Right lobe of liver (tissue), 6 donors: ENCODE measurements at places on chromosomes 3 and 15.

DNA sequence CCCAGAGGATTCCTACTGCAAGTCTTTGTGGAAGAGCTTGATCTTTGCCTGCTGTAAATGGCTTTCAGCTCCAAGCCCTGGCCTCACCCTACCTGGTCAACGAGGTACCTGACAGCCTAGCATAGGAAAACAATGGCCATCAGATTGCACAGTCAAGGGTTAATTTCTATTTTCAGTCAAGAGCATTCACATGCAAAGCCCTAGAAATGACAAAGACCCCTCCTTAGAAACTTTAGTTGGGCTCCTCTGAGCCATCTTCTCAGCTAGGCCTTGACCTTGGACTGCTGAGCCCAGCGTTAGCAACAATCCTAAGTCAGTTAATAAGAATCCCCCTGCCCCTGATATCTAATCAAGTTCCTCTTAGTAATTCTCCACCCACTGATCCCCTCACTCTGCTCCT is 18.5 kb downstream of the MESD start:
- no peak for DNase-seq

GRCh38 chr15:34246276-34246976 is 21.6 kb downstream of the EMC4 start:
- DNase-seq: no peak

GRCh38 chr3:176807938-176808337 is 389.3 kb downstream of the TBL1XR1 start:
- no peak for DNase-seq

- no peak for DNase-seq
These were observed 146.7 kb upstream of the THBS1 start for GRCh38 chr15:39434163-39434562.

DNA sequence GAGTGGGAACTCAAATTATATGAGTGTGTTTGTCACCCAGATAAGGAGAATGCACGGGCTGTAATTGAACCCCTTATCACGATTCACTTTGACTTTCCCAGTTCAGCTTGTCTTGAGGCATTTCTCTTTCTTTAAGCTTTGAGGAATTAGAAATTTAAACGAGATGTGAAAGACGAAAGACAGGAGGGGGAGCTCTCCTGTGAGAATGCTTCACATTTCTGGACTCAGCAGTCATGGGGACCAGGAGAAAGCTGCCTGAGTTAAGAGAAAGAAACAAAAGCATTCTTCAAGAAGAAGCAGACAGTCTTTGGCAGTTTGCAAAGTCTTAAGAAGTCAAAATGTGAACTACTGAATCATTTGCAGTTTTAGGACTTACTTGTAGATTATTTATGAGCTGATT is 205.6 kb downstream of the NECTIN3 start:
- no peak for DNase-seq

DNA sequence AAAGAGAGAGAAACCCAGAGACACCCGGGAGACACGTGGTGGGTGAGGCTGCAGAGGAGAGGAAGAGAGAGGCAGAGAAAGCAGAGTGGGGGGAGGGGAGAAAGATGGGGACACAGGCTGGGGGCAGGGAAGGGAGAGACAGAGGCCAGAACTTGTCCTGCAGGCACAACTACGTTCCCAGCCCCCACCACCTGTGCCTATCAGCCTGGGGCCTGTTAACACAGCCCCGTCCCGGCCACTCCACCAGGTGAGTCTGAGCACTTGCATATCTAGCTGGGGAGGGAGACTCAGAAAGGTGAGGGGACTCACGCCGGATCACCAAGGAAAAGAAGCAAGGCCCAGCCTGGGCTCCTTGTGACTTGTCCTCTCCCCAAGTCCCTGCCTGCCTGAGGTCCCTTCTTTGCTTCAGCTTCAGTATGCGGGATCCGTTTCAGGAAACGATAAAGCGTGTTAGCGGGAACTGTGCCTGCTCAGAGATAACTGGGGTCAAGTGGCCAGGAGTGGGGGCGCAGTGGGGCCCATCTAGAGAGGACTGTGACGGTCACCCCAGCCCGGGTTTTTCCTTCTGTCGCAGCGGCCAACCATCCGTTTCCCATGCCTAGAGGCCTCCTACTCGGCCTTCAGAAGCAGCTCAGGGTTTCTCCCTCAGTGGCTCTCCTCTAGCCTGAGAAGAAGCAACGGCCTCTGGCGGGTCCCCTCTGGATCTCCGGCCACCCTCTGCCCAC is 10.3 kb downstream of the LINGO1 start:
- DNase-seq: no peak

DNA sequence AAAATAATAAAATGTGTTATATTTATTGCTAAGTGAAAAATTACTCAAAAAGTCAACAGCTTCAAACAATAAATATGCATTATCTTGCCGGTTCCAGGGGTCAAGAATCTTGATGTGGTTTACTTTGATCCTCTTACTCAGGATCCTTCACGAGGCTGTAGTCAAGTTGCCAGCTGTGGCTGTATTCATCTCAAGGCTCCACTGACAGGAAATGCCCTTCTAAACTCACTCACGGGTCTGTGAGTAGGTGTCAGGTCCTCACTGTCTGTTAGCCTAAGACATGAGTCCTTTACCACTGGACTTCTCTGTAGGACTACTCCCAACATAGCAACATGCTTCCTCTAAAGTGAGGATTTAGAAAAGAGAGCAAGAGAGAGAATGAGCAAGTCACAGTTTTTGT is 983.0 kb downstream of the SI start:
- DNase-seq: no peak

- DNase-seq: no peak
These were observed 236.4 kb downstream of the KLF13 start for GRCh38 chr15:31563001-31563400.

DNA sequence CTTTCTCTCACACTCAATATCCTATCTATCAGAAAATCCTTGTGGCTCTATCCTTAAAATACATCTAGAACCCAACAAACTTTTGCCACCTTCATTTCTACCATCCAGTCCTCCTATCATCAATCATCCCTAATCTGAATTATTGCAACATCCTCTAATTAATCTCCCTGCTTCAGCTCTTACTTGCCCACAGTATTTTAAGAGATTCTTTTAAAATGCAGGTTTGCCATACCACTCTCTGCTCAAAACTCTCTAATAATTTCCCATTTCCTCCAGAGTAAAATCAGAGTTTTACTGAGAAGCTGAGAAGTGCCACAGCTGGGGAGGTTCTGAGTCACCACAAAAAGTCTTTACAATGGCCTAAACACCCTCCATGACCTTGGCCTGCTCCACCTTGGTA is 234.3 kb upstream of the ZPLD1 start:
- DNase-seq: no peak

GRCh38 chr3:37502621-37503020 is 328.2 kb upstream of the LRRFIP2 start:
- no peak for DNase-seq

DNA sequence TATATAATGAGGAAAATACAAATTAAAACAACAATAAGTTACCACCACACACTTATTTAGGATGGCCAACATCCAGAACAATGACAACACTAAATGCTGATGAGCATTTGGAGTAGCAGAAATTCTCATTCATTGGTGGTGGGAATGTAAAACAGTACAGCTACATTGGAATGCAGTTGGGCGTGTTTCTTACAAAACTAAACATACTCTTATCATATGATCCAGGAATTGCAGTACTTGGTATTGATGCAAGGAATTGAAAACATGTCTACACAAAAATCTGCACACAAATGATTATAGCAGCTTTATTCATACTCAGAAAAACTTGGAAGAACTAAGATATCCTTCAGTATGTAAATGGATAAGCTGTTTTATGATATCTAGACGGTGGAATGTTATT is 594.2 kb downstream of the ZBBX start:
- no peak for DNase-seq

DNA sequence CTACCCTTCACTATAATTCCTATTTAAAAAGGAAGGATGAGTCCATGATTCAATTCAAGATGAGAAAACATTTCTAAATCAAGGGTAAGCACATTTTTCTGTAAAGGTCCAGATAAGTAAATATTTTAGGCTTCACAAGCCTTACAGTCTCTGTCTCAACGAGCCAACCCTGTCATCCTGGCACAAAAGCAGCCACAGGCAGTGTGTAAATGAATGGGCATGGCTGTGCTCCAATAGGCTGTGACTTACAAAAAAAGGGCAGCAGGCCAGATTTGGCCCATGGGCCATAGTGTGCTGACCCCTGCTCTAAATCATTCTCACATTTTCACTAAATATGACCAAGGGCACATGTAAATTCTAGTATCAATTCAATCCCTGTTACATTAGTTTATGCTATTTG is 200.4 kb downstream of the WNT5A start:
- no peak for DNase-seq

GRCh38 chr3:44510000-44510368 is 32.5 kb upstream of the ZNF445 start:
- DNase-seq: no peak

GRCh38 chr3:25536521-25537391 is 108.7 kb downstream of the RARB start:
- no peak for DNase-seq

DNA sequence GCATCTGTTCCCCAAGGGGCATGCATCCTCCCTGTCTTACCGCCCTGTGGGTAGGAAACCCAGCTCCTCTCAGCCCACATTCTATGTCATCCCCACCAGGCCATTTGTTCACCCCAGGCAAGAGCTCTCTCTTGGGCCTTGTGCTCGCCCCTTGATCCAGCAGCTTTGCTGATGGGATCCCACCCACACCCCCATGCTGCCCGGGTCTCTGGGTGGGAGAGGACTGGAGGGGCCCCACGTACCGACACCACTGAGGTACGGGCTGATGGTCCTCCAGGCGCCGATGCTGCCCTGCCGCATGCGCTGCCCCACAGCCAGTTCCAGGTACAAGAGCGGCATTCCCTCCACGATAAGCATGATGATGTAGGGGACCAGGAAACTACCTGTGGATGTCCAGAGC is 14.5 kb downstream of the SLC6A20 start:
- DNase-seq: no peak

DNA sequence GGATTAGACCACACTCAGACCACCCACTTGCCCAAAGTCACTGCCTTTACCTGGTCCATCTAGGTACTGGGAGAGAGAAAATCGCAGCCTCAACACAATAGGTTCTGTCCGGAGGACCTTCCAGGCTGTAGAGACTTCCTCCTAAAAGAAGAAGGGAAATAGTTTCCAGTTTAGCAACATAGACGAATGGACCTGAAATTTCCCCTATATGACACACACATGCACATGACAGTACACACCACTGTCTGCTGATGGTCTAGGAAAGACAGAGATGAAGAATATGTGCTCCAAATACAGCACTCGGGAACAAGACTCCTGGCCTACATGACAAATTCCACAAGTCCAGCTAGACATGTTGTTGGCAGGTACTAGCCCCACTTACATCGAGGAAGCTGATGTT is 7.3 kb downstream of the PARP6 start:
- DNase-seq: no peak

DNA sequence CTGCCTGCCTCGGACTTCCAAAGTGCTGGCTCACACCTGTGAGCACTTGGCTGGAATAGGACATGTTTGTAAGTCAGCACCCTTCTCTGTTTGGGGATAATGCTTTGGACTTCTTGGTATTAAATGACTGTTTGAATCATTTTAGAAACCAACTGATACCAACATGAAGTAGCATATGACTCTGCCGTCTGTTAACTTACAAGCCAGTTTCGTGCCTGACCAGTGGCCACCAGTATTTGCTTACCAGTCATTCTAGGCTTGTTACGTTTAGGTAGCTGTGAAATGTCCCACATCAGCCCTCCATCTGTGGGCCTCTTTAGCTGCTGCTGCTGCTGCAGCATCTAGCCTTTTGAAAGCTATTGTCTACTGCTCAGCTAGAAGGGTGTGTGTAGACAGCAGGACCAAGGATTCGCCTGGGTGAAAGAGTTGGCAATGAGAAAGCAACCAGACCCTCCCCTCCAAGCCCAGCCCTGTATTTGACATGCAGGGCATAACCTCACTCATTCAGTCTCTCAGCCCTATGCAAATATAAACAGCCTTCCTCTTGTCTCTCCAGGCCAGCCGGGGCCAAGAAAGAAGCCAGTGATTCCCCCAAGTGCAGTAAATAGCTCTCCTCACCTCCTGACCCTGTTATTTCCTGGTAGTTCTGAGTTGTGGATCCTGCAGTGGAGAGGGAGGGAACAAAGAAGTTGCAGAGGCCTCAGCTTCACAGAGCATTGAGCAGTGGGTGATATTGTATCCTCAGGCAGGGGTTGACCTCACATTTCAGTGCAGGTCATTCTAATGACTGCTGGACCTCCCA is 51.0 kb downstream of the NKIRAS1 start:
- DNase-seq: no peak

- DNase-seq: no peak
These were observed 62.1 kb downstream of the CORO2B start for GRCh38 chr15:68640791-68641331.

- no peak for DNase-seq
These were observed 224.3 kb upstream of the SETMAR start for GRCh38 chr3:4078903-4079302.

- no peak for DNase-seq
These were observed 165.5 kb downstream of the VGLL4 start for GRCh38 chr3:11478167-11478566.

- DNase-seq: no peak
These were observed 6.7 kb downstream of the ZBTB47 start for GRCh38 chr3:42660131-42660715.

DNA sequence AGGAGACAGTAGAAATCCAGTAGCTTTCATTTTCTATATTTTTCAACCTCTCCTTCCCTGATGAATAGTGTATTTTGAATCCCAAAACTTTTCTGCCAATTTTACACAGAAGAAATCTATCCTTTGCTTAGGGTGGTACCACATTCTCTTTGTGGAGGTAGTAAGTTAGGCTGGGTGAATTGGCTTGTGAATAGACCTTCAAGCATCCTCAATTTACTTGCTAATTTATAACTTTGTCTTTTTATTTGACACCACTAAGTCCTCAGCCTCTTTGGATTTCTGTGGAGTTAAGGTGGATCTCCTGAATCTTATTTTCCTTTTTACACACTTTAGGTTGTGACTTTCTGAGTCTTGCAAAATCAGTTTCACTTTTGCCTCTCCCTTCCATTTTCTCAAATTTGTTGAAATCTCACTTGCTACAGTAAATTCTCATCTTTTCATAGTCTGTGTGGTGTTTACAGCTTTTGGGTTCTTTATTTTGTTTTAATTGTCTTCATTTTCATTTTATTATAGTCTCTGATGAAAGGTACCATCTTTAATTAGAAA is 5.7 kb upstream of the PLSCR1 start:
- DNase-seq: no peak
